ENCODE measurements at places on chromosomes 4 and X.

DNA sequence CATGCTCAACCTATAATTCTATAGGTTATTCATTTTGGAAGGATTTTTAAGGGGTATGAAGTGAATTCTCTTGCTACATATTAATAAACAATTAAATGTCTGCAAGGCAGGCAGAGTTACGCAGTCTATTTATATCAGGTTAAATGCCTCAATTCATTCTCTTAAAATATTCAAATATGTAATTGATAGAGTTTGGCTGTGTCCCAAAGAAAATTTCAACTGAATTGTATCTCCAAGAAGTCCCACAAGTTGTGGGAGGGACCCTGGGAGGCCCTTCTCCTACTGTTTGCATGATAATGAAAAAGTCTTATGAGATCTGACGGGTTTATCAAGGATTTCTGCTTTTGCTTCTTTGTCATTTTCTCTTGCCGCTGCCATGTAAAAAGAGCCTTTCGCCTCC, 576.1 kb downstream of the TMA16 start:
- DNase-seq = no peak

- peak; percentile 21 for DNase-seq
Observed at GRCh38 chrX:45824471-45824870, 623.8 kb upstream of the DIPK2B start.

DNA sequence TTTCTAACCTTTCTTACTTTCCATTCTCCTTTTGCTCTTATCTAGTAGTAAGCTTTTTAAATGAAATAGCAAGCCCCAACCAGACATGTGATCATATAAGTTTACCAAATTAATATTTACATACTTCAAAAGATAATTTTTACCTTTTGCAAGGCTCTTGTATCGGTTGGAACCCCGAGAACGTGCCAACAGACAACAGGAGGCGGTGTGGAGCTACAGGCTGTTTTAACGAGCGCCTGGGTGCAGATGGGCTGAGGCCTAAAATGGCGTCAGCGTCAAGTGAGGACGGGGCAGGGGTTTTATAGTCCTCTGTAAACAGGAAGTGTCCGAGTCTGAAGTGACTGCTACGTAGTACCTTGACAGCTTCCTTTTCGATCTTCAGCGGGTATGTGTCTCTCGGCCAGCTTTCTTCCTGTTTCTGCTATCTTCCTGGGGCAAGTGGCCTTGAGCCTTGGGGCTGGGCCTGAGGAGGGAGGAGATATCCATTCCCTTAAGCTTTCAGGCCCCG, 342.7 kb downstream of the GALNTL6 start:
- DNase-seq = no peak

DNA sequence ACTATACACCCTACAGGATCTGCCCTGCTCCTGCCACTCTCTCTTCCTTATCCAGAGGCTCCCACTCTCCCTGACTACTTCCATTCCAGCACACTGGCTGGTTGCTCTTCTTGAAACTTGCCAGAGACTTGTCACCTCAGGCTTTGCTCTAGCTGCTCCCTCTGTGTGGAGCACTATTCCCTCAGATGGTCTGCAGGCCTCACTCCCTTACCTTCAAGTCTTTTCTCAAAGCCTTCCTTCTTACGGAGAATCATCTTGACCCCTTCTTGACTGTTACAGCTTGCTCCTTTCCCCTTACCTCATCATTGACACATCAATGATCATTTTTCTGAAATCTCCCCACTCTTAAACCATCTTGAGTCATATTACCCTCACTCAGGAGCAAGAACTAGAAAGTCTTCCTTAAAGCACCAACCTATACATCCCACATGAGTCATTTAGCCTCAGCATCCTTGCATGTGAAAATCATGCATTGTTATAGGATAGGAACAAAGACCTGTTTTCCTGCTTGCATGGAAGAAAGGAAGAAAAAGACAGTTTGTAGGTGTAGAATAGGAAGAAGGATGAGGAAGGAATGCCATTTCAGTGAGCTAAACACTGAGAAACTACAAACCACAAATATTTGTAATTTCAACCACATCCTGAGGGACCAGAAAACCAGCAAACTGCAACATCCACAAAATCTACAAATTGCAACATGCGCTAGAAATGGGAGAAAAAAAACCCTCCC, 55.7 kb downstream of the ANTXR2 start:
- no peak for DNase-seq

DNA sequence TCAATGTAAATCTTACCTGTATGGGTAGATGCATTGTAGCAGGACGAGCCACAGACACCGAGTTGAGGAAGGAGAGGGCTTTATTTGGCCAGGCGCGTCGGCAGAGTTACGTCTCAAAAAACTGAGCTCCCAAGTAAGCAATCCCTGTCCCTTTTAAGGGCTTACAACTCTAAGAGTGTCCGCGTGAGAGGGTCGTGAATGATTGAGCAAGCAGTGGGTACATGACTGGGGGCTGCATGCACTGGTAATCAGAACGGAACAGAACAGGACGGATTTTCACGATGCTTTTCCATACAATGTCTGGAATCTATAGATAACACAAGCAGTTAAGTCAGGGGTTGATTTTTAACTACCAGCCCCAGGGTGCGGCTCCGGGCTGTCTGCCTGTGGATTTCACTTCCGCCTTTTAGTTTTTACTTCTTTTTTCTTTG, 524.9 kb upstream of the HTR2C start:
- DNase-seq = no peak

DNA sequence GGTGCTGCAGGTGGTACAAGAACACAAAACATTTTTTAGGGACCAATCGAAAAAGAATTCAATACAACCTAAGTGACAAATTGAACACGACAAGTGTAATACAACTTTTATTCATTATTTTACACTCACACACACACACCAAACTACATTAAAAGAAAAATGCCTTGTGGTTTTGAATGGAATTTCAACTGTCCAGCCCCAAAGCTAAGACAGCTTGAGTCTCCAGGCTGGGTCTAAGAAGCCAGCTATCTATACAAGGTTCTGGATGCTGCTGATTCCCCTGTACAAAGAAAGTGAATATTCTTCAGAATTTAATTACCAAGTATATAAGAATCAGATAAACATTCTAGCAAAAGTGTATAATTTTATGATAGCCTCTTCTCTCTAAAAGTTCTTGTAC, 118.2 kb downstream of the PPP3CA start:
- no peak for DNase-seq

DNA sequence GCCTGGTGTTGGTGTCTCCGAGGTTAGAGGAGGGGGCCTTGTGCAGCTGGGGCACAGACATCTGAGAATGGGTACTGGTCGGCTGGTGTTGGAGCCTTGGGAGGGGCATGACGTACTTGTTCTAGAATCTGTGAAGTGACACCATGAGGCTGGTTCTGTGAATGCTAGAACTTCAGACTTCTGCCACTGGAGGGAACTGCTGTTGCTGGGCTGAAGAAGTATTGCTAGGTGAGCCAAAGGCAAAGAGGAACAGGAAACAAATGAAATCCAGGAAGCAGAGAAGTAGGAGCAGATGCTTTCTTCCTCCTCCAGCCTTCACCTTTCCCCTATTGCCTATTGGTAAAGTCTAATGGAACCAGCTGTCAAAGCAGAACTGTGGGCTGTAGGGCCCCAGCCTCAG, 120.9 kb upstream of the DDIT4L start:
- no peak for DNase-seq

GRCh38 chr4:148067301-148067916, 335.5 kb downstream of the ARHGAP10 start:
- DNase-seq = no peak

DNA sequence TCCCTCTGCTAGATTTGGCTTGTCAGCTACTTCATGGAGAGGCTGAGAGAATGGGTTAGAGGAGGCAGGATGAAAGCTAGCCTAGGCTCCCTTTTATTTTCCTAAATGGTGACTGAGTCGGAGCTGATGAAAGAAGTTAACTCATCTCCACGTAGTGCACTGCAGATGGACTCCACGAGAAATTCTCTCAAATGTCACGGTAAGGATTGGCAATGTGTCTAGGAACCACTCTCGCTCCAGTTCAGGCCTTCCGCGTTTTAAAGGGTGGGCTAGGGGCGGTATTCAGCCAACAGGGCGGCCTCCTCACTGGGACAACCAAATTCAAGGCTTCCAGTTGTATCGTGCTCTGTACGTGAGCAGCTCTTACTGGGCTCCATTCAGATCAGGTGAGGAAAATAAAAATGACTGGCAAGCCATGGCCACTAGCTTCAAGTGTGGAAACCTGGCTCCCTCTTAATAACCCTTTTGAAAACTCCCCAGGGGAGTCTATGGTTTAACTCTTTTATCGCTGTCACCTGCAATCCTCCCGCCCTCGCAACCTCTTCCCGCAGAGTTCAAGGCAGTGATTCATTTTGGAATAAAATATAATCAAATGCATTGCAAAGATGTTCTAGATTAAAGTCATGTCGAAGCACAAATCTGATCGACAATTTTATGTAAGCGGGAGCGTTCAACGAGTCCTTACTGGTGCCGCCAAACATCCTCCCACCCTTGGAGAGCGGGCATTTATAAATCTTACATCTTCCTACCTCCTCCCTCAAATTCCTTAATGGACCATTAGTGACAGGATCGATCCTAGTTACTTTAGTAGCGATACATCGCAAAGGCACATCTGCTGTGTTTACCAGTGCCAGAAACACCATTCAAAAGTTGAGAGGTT, 1.2 kb downstream of the SPOCK3 start:
- no peak for DNase-seq
